A549 treated with CORT108297 at 1 μM for 4 hours (cell line): ENCODE measurements at places on chromosomes 7 and 10. TPM values are rescaled to one million over a fixed set of nuclear protein-coding genes. Genes with fewer than 3 reads are reported as not detected.

ITPRIP gene
- total RNA-seq: 57.7 to 80.9 TPM (median 68.8 TPM) in 5 replicates

H2BK1 gene
- not detected in 5 replicates for total RNA-seq

AGBL3 gene
- total RNA-seq: 0.93 to 1.1 TPM (median 1.0 TPM) in 5 replicates

COPS6 gene
- total RNA-seq: 153 to 188 TPM (median 175 TPM) in 5 replicates

ZNF853 gene
- 1.8 to 2.9 TPM (median 2.2 TPM) in 5 replicates for total RNA-seq

PVRIG gene
- total RNA-seq: not detected in 5 replicates

C10orf53 gene
- total RNA-seq: not detected in 5 replicates

RARRES2 gene
- not detected in 5 replicates for total RNA-seq

ABCB4 gene
- not detected in 5 replicates for total RNA-seq

IL15RA gene
- total RNA-seq: 2.9 to 5.0 TPM (median 3.8 TPM) in 5 replicates

GJD4 gene
- 0.06 TPM in 1 of 5 replicates, not detected in the others for total RNA-seq

PLCE1 gene
- total RNA-seq: 4.3 to 5.8 TPM (median 5.2 TPM) in 5 replicates
